ENCODE measurements at places on chromosomes 7 and 10.

- no peak for DNase-seq
Measured at GRCh38 chr7:105122619-105123018, 108.6 kb downstream of the KMT2E start.

DNA sequence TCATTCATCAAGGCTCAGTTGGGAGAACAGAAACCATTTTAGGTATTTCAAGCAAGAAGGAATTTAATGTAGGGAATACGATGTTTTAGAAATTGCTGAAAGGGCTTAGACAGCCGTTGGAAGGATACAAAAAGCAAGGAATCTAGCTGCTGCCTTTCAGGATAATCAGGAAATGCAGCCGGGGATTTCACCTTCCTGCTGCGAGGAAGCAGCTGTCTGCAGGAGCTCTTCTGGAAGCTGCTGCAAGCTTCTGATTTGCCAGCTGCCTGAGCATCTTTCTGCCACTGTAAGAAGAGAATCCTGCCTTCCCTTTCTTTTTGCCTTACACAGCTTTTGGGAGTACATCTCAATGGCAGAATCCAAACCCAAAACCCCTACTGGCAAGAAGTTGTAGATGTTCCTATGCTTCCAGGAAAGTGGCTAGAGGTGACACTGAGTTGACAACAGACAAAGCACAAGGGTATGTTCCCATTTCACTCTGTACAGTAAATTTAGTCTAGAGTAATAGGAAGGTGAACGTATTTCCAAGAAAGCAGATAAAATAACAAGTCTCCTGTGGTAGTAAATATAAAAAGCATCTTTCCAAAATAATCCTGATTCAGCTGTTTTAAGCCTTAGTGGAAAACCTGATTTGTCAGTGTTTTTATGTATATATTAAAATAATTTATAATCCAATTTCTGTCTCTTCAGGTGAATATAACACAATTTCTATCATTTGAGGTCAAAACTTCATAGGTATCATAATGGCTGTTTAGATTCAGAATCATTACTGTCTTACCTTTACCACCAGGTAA, 148.4 kb upstream of the LRGUK start:
- no peak for DNase-seq

- DNase-seq = no peak
Measured at GRCh38 chr7:81604075-81604807, 165.6 kb downstream of the HGF start.

GRCh38 chr10:89679986-89680385, 21.4 kb upstream of the KIF20B start:
- no peak for DNase-seq

DNA sequence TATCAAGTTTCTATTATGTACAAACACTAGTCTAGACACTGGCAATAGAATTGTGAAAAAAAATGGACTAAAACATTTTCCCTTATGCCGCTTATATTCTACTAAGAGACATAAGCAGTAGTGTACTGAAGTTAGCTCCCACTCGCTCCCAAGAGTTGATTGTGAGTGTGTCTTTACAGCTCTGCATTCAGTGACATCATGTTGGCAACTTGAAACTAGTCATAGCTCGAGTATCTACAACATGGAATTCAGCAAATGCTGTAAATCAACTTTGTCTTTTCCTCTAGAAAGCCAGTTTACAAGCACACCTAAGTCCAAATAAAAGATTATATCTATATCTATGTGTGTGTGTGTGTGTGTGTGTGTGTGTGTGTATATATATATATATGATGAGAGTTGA, 58.8 kb upstream of the MAGI2 start:
- no peak for DNase-seq

DNA sequence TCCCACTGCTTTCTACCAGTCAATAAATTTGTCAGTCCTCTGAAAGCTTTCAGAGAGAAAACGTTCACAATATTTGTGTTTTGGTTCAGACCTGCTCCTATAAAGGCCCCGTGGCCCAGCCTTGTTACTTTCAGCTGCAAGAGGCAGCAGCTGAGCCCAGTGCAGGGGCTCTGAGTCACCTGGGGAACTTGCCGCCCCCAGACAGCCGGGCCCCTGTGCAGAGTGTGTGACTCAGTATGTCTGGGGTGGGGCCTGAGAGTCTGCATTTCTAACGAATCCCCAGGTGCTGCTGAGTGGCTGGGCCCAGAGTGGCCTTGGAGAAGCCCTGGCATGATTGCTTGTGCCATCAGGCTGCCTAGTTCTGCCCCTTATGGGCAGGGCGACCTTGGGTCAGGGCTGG, 303.5 kb downstream of the PAXIP1 start:
- DNase-seq = no peak
